ENCODE measurements at places on chromosomes 1 and 21.

- no peak for DNase-seq
These were observed 300.8 kb downstream of the RRAGC start for GRCh38 chr1:38558500-38559445.

DNA sequence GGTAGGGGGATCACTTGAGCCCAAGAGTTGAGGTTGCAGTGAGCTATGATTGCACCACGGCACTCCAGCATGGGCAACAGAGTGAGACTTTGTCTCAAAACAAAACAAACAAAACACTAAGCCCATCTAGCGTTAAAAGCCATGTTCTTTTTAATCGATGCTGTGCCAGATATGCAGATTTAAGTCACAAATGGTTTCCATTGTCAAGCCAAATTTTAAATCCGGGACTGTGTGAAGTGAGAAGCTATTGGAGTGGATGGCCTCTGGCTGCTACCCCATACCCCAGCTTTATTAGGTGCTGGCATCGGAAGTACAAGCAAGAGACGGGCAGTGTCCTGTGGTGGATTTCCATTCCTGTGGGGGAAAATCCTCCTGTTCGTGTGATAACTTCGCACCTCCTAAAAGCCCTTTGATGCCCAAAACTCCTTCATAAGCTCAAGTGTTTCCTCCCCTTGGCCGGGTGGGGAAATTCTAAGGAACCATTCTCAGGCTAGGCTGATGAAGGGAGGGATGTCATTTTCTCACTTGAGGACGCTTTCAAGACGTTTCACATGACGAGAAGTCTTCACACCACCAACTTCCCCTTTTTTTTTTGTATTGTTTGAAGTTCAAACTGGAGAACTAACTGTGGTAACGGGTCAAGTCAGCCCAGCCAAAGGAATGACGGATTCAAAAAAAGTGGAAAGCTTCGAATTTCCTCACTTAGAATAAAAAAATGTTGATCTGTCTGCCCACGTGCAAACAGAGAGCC, 140.8 kb downstream of the KAZN start:
- DNase-seq: no peak

DNA sequence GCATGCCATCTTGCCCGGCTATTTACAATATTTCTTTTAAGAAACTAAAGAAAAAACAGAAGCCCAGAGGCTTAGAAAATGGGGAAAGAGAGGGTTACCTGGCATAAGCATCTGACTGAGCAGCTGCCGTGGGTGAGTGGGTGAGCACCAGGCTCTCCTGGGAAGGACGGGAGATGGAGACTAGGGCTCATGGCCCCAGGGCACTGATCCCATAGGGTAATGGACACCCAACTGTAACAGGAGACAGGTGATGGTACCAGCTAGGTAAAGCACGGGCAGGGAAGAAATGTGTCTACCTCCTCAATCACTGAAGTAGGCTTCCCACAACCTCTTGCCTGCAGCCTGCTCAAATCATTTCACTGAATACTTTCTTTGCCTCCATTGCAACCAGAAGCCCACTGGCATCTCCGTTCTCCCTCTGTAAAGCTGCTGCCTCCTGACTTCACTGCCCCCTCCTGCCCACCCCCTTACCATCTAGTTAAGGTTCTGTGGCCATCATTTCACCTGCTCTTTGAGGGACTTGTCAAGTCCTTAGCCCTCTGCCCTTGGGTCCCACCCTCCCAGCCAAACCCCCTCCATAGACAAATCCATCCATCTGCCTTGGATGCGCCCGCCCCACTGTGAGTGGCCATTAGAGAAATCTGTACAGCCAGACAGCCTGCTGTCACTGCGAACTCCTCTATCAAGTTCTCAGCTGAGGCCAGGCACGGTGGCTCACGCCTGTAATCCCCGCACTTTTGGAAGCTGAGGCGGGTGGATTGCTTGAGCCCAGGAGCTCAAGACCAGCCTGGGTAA, 6.2 kb downstream of the TMEM125 start:
- no peak for DNase-seq

DNA sequence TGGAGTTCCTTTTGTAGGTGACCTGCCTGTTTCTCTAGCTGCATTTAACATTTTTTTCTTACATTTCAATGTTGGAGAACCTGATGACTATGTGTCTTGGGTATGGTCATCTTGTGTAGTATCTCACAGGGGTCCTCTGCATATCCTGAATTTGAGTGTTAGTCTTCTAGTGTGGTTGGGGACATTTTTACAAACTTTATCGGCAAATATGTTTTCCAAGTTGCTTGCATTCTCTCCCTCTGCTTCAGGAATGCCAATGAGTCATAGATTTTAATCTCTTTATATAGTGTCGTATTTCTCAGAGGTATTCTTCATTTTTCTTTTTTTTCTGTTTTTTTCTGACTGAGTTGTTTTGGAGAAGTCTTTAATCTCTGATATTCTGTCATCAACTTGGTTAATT, 684.0 kb downstream of the NCAM2 start:
- DNase-seq: no peak

DNA sequence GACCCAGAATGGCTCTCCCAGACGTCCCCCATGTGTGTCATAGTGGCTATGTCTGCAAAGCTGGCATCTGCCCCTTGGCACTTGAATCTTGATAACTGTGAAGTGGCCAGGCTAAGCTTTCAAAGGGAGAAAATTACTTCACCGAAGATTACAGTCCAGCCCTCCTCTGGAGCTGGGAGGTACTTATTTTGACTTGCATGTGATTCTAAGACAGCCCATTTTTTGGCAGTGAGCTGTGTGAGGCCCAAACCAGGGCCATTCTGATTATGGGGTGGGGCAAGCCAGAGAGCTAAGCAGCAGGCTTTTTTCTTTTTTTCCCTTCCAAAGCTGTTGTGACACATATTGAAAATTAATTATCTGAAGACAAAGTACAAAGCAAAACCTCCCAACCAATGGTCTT, 42.1 kb upstream of the C8B start:
- DNase-seq: no peak

- DNase-seq: no peak
These were observed 529.8 kb upstream of the PRMT6 start for GRCh38 chr1:106526650-106527049.

- DNase-seq: no peak
These were observed 17.6 kb downstream of the HSPG2 start for GRCh38 chr1:21919520-21919919.

DNA sequence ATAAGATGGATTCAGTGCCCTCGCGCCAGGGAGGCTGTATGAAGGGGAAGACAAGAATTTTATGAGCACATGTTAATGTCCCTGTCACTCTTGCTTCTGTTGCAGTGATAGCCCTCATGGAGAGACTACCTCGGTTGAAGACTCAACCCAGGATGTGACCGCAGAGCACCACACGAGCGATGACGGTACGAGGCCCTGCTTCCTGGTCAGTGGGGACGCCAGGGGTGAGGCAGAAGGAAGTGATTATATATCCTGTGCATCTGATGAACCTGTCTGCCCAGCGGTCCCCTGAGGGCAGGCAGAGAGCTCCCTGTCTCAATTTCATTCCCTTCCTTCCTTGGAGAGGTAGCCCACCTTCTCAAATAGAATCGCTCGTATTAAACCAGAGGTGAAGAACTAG, 20.0 kb upstream of the IKBKE start:
- DNase-seq: no peak

DNA sequence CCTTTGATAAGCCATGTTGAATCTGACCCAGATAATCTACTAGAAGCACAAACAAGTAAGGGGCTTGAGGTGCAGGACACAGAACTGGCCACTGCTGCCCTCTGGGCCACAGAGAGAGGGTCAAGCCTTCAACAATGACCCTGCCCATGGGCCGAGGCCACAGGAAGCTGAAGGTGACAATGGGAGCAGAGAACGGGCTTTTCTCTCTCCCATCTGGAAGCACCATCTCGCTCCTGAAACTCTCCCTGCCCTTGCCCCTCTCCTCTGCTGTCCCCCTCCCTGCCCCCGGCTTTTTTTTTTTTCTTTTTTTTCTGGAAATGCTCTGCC, 133.1 kb upstream of the DUSP10 start:
- DNase-seq: no peak

DNA sequence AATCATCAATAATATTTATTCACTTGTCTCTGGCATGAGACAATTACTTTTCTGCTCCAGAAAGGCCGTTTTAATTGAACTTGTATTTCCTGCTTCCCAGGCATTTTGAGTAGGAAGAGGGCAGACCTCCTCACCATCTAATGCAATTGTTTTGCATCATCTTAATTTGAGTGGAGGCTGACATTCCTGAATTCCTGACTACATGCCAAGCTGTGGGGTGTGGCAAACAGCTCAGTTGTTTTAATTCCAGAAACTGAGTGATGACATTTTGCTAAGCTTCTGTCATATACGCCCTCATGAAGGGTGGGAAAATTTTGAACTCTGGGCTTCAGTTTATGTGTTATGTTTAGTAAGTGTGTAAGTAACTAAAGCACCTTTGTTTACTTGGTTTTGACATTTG, 125.4 kb upstream of the USP25 start:
- DNase-seq: no peak

- DNase-seq: no peak
These were observed 334.2 kb upstream of the SNX7 start for GRCh38 chr1:98327220-98327861.

DNA sequence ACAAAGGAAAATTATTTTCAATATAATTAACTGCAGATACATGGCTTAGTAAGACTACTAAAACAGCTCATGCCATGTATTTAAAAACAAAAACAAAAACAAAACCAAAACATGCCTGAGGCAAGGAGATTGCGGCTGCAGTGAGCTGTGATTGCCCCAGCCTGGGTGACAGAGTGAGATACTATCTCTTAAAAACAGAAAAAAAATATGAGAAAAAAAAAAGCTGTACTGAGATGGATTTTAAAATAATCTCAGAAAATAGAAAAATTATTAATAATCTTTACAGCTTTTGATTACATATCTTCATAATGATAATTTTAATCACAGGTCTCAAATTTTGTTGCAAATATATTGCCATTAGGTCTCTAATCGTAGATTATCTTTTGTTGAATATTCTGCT, 24.0 kb upstream of the LIN9 start:
- no peak for DNase-seq

DNA sequence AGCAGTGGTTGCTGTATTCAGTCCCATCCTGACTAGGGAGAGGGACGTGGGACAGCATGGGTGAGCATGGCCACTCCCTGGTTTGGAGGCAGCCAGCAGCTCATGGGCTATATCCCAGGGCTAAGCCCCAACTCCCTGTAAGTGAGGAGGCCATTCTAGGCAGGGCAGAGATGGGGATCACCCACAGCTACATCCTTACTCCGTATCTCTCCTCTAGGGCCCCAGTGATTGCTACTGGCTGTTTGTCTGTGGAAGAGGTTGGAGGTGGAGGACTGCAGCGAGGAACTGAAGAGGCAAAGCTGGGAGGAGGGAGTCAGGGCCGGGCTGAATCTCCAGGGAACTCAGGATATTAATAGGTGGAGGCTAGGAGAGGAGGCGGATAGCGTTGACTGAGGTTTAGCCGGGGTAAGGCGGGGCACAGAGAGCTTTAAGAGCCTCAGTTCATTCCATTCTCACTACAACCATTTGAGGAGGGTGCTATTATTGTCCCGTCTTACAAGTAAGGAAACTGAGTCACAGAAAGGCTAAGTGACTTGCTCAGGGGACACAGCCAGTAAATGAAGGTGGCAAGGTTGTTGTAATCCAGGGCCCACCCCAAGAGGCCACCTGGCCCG, 6.8 kb downstream of the OLIG2 start:
- peak; percentile 41 for DNase-seq

All from posterior cingulate gyrus (tissue), 11 donors.